ENCODE measurements at places on chromosomes 12 and 14. TPM values are rescaled to one million over a fixed set of nuclear protein-coding genes. Genes with fewer than 3 reads are reported as not detected.

PIWIL1 gene
- not detected for total RNA-seq

PTCSC3 gene
- not detected for total RNA-seq

SIX6 gene
- total RNA-seq = not detected

SLIRP gene
- total RNA-seq = 234 TPM

PMCH gene
- total RNA-seq = 0.09 TPM

KRT72 gene
- not detected for total RNA-seq

MYF6 gene
- total RNA-seq = not detected

AVPR1A gene
- total RNA-seq = not detected

TC2N gene
- under 0.01 TPM for total RNA-seq

NYNRIN gene
- total RNA-seq = 8.0 TPM

NEK9 gene
- 31.2 TPM for total RNA-seq

DERA gene
- total RNA-seq = 54.4 TPM

C14orf180 gene
- not detected for total RNA-seq

STK38L gene
- 31.1 TPM for total RNA-seq

HOXC5 gene
- not detected for total RNA-seq

FAM90A1 gene
- not detected for total RNA-seq

EID3 gene
- total RNA-seq = 4.1 TPM

CAPZA3 gene
- not detected for total RNA-seq

NEUROD4 gene
- total RNA-seq = not detected

CCDC60 gene
- not detected for total RNA-seq
